Cerebellar nuclear complex (tissue), 1 donor: ENCODE measurements at places on chromosomes 1 and 21.

GRCh38 chr1:100941580-100942216, 45.8 kb downstream of the SLC30A7 start:
- no peak for DNase-seq

DNA sequence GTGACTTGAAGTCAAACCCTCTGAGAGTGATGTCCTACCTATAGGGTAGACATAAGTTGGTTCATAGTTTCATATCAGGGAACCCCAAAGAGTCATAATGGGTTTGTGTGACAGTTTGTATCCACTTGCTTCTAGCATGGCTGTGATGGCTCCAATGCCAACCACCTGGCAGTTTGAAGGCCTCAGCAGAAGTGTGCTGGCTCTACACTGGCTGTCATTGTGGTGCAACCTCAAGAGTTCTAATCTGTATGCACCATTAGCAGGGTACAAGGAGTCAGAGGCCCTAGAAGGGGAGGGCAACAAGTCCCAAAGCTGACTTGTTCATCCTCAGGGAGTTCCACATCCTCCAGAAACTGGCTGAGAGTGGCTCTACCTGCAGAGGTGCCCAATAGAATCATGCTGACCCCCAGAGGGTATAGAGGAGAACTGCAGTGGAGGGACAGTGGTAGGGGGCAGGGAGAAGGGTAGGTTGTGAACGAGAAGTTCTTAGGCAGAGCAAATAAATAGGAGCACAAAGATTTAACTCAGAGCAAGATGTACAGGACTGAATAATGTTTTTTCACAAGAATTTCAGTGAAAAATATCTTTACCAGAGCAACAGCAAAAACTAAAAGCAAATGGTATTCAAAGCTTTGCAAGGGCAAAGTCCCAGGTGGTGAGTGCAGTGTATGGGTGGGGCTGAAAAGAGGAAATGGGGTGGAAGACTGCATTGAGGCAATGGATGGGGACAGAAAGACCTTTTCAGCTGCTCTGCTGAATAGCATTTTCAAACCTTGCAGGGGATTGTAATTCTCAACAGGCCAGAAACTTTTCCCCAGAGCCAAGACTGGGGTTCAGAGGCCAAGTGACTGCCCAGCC, 3.2 kb downstream of the FCRL2 start:
- DNase-seq, result no peak

GRCh38 chr1:234307726-234308125, 65.5 kb upstream of the COA6 start:
- DNase-seq, result no peak

DNA sequence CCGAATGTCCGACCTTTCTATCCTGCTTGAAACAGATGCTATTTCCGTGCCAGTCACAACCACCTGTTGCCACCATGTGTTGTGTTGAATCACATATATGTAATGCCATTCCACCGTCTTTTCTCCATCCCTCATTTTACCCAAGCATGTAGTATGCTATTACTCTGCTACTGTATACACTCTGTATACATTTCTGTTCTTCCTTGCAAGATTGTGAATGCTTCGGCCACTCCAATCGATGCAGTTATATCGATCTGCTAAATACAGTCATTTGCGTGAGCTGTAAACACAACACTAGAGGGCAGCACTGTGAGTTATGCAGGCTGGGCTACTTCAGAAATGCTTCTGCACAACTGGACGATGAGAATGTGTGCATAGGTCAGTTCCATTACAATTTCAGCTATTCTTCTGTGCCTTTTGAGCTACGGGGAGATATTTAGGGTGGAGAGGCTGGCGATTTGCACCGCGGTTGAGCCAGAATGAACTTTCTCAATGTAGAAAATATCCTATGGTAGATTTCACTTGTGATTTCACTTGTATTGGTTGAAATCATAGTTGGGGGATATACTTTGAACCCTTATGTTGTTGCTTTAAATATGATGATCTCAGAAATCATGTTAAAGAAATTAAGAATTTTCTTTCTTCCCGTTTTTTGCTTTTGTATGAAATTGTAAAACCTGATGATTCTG, 289.8 kb downstream of the NTNG1 start:
- no peak for DNase-seq

DNA sequence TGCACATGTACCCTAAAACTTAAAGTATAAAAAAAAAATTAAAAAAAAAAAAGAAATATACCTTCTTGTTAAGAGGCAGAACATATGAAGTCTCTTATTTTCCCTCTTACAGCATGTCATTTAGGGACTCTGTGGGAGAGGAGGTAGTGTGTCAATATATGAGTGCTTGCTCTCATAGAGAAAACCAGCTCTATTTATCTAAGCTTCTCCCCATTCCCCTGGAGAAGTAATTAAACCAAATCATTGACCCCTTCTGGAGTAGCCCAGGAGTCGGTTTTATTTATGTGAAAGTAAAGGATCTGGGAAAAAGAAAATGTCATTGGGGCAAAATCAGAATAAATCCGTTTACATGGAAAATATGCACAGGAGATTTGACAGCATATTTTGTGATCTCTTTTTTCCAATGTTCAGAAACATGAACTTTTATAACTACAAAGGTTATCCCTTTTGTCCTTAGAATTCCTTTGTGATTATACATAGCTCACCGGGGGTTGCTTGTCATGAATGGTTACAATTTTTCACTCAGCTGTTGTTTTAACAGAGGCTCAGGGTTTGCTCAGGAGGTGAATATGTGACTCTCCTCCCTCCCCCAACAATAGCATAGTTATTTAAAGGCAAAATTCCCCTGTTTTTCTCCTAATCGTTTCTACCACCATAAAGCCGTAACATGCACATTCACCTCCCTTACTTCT, 114.5 kb upstream of the C1orf21 start:
- no peak for DNase-seq

- DNase-seq, result no peak
These were observed 94.6 kb downstream of the ZC3H11B start for GRCh38 chr1:219518168-219518906.

DNA sequence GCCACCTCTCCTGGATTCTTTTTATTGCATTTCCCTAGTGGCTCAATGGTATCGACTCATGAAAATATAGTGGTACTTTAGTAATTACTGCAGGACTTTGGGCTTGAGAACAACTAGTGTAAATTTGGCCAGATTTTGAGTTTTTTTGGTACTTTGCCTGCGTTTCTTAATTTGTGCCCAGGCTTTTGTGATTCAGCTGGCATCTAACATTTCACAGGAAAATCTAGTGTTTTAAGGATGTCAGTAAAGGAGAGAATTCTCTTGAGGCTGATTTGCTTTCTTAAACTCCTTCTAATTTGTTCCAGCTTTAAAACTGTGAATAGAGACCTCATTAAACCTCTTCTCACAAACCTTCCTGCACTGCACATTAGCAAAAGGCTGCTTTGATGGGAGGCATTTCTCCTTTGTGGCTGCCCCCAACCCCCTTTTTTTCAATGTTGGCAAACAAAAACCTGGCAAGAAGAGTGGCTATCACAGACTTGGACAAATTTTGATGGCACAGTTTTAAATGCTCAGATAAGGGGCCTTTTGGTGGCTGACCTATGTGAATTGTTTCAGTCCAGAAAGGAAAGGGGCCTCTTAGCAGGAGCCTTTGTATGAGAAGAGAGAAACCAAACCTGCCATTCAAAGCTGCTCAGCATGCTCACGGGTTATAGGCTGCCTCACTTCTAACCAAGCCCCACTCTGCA, 113.4 kb upstream of the RAVER2 start:
- DNase-seq, result no peak

DNA sequence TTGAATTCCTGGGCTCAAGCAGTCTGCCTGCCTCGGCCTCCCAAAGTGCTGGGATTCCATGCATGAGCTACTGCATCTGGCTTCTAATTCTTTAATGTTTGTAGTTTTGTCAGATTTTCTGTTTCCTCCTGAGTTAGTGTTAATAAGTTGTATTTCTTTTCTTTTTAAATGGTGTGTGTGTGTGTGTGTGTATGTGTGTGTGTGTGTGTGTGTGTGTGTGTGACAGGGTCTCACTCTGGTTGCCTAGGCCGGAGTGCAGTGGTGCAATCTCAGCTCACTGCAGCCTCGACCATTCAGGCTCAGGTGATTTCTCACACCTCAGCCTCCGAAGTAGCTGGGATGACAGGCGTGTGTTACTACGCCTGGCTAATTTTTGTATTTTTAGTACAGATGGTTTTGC, 50.2 kb downstream of the ADARB1 start:
- no peak for DNase-seq

DNA sequence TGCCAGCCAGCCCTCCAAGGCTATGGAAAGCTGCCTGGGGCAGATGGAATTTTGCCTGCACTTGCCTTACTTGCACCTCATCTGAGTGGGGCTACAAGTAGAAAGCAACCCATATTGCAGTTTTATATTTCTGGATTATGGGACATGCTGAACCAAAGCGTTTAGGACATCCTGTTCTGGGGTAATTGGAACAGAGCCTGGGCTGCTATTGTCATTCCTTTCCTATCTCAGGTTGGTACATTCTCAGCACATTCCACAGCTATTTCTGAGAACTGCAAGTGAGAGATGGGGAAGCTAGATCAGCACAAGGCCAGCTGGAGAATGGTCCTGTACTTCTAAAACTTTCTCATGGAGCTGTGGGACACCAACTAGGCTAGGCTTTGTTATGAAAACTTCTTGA, 713.8 kb downstream of the KCNT2 start:
- no peak for DNase-seq

GRCh38 chr21:38236232-38236631, 20.6 kb upstream of the KCNJ15 start:
- DNase-seq, result no peak

- no peak for DNase-seq
These were observed 914 bp downstream of the ZNF326 start for GRCh38 chr1:89995598-89996449.

GRCh38 chr1:227729881-227730629, 5.0 kb downstream of the JMJD4 start:
- no peak for DNase-seq

DNA sequence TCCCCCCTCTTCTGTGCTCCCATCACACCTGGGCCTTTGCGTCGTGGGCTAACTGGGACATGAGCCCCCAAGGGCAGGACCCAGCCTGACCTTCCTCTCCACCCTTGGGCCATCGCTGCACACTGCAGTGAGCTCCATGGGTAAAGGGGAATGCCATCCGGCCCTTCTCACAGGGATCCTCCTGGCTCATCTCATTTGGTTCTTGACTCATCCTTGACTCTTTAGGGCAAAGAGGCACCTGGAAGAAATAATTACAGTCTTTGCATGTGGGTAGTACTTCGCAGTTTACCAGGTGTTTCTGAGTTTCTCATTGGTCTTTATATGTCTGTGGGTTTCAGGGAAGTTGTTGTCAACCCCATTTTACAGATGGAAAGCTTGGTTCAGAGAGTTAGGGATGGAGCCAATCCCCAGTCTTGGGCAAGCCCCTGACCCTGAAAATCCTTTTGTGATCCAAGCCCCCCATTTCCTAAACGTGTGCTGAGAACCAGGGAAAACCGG, 59.3 kb upstream of the ID3 start:
- no peak for DNase-seq

DNA sequence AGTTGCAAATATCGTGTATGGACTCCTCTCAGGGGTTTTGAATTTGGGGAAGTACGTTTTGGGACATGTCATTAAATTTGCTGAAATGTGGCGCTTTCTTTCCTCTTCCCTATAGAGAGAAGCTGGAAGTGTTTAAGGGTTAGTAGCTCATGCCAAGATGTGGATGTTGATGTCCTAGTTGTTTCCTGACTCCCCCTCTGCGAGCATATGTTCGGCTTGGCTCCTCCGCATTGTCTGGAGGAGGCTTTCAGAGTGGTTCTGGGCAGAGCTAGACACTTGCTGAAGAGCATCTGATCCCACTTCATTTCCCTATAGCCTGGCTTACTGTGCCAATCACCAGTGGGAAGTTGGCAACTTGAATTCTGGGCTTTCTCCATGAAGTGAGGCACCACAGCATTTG, 347.4 kb upstream of the B3GALT2 start:
- DNase-seq, result no peak

GRCh38 chr1:42523171-42523570, 60.1 kb downstream of the CCDC30 start:
- DNase-seq, result no peak

DNA sequence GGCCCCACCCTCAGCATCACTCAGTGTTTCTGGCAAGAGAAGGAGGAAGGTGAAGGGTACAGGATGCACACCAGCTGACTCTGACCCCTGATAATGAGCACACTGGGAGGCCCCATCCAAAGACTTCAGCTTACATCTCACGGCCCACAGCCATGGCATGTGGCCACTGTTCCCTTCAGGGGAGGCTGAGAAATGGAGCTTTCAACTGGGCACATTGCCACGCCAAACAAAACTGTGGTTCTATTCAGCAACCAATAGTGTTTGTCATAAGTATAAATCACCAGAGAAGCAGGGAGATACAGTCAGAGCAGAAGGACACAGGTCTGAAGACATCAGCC, 12.7 kb upstream of the TRAF3IP3 start:
- DNase-seq, result no peak

- no peak for DNase-seq
These were observed 129.7 kb downstream of the ATP1B1 start for GRCh38 chr1:169236143-169236542.

DNA sequence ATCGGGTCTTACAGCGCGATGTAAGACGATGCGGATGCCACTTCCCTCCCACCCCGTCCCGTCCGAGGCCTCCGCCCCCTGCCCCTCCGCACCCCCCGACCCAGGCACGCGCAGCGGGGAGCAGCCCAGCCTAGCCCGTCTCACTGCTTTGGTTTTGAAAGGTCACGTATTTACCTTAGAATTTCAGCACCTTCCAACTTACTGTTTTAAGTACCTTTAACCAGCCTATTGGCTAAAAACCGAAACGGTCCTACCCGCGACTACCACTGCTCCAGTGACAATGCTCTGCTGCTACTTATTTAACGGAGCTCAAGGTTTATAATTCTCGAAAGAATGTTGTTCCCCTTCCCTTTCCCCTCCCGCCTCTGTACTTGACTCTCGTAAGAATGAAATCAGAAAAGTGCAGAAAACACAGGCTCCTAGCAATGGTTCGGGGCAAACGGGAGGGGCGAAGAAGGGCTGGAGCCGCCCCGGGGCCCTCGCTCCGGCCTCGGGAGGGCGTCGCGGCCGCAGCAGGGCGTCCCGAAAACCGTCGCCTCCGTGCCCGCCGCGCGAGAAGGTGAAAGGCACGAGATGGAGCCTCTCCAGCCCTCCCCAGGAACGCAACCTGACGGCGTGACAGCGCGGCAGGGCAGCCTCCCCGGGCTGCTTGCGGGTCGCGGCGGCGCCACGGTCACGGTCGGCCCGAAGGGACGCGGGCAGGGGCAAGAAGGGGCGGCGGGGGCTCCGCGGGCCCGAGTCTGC, 667 bp downstream of the TMEM50B start:
- DNase-seq, result no peak
